AG10803 (cell line): ENCODE measurements at places on chromosomes 12 and 14.

- DNase-seq = no peak
Observed at GRCh38 chr12:49456131-49456679, 82.6 kb upstream of the KCNH3 start.

- no peak for DNase-seq
Observed at GRCh38 chr12:77064896-77065360, 441 bp downstream of the E2F7 start.

GRCh38 chr12:27981874-27982273 is 9.3 kb upstream of the PTHLH start:
- no peak for DNase-seq

DNA sequence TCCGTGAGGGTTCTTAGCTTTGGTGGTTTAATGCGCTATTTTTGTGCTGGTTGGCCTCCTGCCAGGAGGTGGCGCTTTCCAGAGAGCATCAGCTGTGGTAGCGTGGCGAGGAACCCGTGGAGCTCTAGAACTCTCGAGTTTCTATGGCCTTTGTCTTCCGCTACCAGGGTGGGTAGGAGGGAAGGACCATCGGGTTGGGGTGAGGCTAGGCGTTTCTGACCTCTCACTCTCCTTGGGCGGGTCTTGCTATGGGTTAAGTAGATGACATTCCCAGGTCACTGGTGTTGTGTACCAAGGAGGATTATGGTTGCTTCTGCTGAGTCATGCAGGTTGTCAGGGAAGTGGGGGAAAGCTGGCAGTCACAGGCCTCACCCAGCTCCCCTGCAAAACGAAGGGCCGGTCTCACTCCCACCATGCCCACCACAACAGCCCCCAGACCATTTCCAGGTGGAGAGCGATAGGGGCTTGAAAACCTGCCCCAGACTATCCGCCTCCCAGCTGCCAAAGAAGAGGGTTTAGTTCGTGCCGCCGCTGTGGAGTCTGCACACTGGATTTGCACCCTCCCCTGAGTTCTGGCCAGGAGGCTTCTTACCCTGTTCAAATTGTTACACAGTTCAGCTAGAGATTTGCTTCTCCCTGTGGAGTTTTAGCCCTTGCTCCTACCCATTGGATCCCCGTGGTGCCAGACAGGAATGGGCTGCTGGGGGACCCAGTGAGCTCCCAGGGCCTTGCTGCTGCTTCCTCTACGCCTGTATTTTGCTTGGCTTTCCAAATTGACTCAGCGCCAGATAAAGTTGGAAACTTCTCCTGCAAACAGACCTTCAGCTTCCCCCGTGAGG is 21.9 kb downstream of the RNFT2 start:
- DNase-seq = no peak

- DNase-seq = peak; percentile 26
Observed at GRCh38 chr14:101665478-101666078, 95.9 kb upstream of the PPP2R5C start.

GRCh38 chr14:25570483-25570882 is 520.5 kb upstream of the STXBP6 start:
- no peak for DNase-seq

- DNase-seq = no peak
Observed at GRCh38 chr12:31728289-31728916, 418 bp downstream of the AMN1 start.

- DNase-seq = no peak
Observed at GRCh38 chr12:121403721-121404120, 3.8 kb downstream of the RNF34 start.

DNA sequence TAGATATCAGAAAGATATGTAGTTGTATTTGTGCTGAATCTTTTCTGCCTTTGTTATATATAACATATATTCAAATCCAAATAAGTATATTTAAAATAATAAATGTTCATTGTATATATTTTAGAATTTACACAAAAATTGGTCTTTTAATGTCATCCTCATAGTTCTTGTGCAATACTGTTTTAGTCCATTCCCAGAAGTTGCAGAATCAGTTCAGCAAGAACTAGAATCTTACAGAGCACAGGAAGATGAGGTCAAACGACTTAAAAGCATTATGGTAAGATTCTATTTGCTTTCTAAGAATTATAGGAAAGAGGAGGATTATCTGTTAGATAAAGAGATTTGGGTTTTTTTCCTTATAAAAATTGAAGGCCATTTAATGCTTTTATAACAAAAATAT is 51.0 kb downstream of the SCFD1 start:
- DNase-seq = no peak

DNA sequence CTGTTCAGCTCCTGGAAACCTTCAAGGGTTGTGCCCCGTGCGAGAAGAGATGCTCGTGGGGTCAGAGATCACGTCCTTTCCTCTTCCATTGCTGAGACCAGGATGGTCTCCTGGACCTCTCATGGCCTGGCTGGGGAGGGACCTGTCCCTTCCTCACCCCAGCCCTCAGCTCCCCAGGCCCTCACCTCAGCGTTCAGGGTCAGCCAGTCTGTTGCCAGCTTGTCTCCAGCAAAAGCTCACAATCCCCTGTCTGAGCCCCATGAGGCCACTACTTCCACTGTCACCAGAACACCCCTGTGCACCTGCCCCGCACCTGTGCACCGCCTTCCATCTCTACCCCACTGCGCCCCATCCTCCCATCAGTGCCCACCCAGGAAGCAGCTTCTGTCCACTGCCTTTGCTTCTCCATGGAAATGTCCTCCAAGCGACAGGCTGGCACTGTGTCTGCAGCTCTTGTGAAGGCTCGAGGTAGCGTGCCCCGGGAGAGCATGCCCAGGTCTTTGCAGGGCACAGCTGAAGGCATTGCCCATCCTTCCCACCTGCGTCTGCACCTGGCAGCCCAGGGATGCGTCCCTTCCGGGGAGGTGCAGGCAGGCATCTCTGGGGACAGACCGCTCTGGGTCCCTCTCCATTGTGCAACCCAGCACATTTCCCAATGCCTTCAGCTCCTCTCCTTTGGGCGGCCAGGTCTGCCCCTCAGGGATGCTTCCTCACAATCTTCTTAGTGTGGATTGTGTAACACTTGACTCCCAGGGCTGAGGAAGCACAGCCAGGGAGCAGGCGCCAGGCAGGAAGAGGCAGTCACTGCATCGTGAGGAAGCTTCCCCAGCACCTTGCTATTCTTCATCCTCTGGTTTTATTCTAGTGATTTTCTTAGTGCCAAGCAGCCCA is 179.6 kb downstream of the ADGRD1 start:
- DNase-seq = peak; percentile 16

DNA sequence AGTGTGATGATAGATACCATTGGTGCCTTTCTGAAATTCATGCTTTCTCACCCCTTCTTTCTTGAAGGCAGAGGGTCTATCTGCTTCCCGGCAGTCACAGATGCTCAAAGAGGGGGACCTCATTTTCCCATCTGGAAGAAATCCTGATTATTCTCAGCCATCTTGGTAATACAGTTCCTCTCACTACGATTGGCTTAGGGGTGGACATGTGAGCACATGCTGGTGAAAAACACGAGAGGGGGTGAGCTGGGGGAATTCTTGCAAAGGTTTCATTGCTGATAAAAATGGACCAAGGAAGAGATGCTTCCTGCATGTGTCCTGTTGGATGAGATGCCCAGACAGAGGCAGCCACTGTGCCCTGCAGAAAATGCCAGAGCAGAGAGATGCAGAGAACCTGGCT is 13.8 kb upstream of the SCARB1 start:
- DNase-seq = no peak

DNA sequence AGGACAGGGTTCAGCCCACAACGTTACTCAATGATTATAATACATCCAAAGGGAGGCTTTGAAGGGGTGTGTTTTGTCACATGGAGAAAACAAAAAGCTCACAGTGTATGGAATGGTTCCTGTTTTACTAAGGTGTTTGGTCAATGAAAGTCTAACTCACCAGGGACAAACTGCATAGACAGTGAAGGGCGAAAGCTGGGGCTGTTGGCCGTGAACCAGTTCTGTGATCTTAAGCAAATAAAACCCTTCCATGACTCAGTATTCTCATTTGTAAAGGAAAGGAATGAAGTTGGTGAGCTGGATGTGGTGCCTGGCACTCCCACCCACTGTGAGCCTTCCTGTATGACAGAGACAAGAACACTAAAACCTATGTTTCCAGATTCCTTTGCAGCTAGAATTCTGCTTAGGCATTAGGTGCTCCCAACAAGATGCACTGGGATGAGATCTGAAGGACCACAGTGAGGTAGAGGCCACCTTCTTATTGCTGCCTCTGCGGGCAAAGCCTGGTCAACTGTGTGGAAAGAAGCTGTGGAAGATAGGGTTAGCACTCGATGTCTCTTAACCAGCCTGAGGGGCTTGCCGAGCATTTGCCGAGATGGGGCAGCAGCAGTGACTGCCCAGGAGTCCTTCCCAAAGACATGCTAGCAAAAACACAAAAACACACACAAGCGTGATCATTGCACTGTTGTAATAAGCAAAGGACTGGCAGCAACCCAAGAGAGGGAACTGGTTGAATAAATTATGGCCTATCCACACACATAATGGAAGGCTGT is 48.5 kb downstream of the VCPKMT start:
- DNase-seq = peak; percentile 34

- no peak for DNase-seq
Observed at GRCh38 chr12:53811606-53812005, 59.8 kb upstream of the CISTR start.

DNA sequence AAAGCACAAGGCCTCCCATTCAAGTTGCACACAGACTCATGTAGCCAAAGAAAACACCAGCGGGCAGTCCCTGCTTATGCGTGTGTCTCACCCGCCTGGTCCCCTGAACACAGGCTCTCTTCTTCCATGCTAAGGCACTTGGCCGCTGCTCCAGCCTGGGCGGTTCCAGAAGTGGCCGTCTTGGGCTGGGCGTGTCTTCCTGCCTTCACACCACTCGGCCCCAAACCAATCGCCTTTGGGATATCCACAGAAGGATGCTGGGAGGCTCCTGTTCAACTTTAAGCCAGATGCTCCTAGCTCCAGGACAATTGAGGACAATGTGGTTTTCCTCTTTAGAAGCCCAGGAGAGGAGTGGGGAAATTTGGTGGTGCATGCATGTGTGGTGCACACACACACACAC is 2.2 kb downstream of the SCARB1 start:
- DNase-seq = peak; percentile 22

- no peak for DNase-seq
Observed at GRCh38 chr12:53425515-53426150, 2.0 kb downstream of the AMHR2 start.

- DNase-seq = no peak
Observed at GRCh38 chr14:96103560-96104460, 64.6 kb downstream of the C14orf132 start.

DNA sequence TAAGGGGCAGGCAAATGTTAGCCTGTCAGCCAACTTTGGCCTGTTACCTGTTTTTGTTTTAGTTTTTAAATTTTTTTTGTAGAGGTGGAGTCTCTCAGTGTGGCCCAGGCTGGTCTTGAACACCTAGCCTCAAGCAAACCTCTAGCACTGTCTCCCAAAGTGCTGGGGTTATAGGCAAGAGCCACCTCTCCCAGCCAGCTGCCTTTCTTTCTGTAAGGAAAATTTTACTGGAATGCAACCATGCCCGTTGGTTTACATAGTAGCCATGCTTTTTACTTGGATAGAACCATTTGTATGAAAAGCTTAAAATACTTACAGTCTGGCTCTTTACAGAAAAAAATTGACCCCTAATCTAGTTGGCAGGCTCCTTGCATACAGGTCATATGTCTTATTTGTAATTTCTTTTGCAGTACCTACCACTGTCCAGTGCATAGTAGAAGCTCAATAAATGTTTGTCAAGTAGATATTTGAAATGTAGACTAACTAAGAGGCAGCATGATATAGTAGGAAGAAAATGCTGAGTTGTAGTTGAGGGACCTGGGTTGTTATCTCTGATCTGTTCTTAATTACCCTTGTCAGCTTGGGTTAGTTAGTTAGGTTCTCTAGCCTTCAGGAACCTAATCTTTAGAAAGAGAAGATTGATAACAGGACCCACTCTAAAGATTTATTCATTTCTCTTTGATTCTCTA is 4.7 kb downstream of the MDM2 start:
- DNase-seq = no peak

DNA sequence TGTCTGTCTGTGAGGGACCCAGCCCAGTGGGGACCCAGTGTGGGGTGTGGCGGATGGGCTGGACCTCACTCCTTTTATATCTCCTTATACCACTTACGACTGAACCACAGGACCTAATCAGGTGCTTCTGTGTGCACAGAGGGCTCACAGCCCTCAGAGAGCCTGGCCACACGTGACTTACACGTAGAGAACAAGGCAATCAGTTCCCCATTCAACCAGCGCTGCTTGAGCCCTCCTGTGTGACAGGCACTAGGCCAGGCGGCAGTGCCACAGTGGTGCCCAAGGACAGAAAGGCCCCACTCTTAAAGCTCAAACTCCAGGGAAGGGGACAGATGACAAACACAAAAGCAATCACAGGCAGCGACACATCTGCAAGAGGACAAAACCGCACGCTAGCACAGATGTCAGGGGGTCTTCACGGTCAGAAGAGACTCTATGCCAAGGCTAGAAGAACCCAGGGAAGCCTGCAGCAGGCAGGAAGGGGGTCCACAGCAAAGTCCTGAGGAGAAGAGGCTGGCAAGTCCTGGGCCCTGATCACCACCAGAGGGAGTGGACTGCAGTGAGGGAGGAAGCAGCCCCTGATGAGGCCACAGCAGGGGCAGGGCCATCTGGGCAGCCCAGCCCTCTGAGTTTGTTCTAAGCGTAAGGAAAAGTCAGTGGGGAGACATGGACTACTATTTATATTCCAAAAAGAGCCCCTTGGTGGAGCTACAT is 39.3 kb downstream of the SETD3 start:
- no peak for DNase-seq

DNA sequence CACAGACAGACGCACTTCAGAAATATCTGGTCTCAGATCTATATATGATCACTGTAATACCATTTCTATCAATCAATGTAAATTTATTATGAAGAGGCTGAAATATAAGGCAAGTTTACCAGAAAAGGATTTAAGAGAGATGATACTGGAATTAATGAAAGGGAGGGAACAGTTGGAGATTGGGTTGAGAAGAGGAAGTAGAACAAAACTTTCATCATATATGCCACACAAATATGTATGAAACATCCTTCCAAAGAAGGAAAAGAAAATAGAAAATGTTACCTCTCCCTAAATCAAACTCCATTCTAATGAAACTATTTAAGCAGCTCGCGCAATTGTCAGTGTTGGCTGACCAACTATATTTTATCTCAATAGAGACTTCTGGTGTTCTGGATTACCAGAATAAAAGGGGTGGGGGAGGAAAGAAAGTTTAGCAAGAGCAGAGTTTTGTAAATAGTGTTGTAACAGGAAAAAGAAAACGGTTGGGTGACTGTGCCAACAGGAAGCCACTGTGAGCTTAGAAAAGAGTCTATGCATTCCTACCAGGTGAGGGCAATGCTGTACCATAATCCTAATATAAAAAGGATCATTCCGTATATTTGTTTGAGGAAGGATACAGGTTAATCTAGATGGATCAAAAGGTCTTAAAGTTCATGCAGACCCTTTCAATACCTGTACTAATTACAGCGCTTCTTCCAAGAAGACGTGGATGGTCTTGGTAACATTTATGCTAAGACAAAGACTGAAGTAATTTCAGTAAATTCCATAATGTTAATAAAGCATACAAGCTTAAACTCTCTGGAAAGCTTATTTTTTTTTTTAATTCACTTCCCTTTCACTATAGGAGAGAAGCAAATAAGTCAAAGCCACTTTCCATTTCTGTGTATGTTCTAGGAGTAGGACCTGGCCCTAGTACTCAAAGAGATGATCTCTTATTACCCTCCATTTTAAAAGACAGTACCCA is 14.5 kb upstream of the LLPH start:
- peak; percentile 77 for DNase-seq
